ENCODE measurements at places on chromosomes 16 and 17.

DNA sequence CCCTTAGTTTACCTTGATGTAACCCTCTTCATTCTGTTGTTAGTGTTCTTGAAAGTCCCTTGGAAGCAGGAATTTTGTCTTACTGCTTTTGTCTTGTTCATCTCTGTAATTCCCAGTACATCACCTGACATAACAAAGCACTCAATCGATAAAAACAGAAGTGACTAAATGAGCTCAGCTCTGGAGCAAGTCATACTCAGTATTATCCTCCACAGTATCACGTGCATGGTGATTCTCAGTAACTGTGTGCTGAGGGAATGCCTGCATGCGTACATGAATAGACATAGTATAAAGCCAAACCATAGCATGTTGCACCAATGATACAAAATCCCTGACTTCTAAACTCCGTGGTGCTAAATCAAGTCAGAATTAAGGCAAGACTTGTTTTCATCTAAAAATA is 7.2 kb downstream of the KRT38 start:
- no peak for DNase-seq

DNA sequence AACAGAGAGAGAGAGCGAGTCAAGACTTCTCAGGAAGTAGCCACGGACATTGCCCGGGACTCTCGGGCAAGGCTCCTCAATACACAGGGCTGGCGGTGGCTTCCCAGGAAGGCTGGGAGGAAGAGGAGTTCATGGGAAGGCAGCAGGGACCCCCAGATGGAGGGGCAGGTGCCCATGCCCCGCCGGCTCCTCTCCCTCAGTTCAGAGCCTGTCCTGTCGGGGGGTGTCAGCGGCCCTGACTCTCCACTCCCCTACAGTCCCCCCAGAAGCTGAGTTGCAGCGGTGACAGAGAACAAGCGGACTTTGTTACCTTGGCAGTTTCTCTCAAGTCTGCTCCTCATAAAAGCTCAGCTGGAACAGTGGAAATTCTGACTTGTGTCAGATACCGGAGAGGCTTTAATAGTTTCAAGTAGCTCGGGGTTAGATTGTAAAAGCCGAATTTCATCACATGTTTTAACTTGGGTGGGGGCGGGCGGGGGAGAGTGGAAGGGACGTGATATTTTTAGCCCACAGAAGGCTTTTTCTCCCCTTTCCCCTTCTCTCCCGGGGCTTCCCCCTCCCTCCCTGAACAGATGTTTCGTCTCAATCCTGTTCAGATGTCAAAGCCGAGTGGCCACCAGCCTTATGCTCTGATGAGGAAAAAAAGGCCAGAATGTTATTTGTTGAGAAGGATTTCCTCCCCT is 65.2 kb downstream of the NKD1 start:
- no peak for DNase-seq

DNA sequence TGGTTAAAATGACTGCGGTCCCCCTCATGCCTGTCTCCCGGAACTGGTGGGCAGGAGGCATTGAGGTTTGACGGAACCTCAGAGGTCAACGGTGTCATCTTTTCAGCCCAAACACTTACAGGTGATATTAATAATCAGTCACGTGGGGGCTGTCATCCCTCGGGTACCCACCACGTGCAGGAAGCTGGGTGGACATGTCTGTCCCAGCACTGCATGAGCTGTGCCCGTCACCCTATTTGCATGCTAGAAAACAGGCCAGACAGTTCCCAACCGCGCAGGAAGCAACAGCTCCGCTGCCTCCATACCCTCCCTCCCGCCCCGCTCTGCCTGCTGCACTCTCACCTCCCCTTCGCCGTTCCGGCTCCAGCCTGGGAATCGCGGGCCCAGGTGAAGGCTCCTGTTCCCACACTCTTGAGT is 1.4 kb downstream of the SYNGR3 start:
- DNase-seq, result peak; percentile 57

- no peak for DNase-seq
These were observed 571.7 kb upstream of the GOT2 start for GRCh38 chr16:59305850-59306249.

- no peak for DNase-seq
These were observed 12.3 kb downstream of the RAI1 start for GRCh38 chr17:17693253-17694168.

Measured in activated T-cell treated with anti-CD3 and anti-CD28 coated beads, Interleukin-2, amount 50 U/mL, for 72 hours (primary cell).